ENCODE measurements at places on chromosomes 16 and 17.

GRCh38 chr17:35889818-35890773, 9.9 kb upstream of the CCL5 start:
- peak; percentile 50 for DNase-seq

DNA sequence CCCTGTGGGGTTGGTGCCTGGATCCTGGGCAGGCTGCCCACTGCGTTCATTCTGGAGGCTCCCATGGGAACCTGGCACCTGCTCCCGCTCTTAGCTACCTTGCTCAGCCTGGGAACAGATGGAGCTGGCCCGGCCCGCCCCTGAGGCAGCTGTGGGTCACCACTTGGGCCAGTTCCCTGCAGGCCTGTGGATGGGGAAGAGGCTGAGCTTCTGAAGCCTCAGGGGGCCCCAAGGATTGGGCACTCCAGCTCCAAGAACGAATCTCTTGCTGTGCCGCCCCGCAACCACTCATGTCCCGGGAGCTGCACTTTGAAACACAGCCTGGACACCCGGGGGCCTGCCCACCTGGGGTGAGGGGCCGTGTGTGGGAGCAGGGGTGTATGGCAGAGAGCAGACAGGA, 37.7 kb downstream of the BAHCC1 start:
- DNase-seq = peak; percentile 48

- DNase-seq = no peak
Observed at GRCh38 chr17:49101054-49101534, 31.5 kb upstream of the B4GALNT2 start.

DNA sequence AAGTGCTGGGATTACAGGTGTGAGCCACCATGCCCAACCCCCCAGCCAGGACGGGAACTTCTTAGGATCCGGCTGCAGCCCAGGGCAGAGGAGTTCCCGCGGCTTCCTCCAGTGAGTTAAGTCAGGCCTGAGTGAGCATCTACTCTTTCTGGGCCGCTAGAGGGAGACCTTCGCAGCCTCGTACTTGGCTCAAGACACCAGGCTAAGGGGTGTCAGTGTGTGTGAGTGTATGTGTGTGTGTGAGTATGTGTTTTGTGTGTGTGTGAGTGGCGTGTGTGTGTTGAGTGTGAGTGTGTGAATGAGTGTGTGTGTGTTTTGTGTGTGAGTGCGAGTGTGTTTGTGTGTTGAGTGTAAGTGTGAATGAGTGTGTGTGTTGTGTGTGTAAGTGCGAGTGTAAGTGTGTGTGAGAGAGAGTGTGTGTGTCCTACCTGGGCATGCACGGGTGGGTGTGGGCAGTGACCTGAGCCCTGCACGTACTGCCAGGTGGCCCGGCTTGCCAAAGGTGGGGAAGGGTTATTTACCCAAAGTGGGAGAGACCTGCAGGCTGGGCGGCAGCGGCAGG, 58.5 kb downstream of the TMEM235 start:
- peak; percentile 22 for DNase-seq

DNA sequence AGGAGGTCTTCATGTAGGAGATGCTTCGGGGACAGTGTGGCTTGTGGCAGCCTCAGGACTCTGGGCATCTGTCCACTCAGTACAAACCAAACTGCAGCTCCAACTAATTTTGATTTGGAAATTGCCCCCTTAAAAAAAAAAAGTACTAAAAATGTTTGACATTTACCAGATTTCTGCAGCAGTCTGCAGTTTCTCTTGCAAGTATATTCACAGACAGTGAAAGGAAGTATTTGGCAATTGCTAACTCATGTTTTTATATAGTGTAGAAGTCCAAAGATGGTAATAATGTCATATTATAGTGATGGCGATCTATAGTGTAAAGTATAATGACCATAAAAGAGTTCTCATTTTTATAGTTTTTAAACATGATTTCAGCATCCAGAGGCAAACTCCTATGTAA, 218.6 kb downstream of the PRKCA start:
- DNase-seq = no peak

DNA sequence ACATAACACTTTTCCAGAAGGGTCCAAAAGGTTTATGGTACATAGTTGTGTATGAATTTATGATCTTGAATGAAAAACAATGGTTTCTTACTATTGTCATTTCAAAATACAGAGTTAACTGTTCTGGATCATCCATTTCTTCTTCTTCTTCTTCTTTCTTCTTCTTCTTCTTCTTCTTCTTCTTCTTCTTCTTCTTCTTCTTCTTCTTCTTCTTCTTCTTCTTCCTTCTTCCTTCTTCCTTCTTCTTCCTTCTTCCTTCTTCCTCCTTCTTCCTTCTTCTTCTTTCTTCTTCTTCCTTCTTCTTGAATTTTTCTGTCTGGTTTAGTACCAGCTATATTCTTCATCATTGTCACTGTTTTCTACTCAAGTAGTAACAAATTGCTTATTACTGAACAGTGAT, 47.8 kb downstream of the TNRC6C start:
- no peak for DNase-seq

GRCh38 chr16:76654088-76654820, 377.1 kb downstream of the CNTNAP4 start:
- DNase-seq = no peak

GRCh38 chr16:89334461-89334860, 117.0 kb downstream of the ZNF778 start:
- DNase-seq = no peak

DNA sequence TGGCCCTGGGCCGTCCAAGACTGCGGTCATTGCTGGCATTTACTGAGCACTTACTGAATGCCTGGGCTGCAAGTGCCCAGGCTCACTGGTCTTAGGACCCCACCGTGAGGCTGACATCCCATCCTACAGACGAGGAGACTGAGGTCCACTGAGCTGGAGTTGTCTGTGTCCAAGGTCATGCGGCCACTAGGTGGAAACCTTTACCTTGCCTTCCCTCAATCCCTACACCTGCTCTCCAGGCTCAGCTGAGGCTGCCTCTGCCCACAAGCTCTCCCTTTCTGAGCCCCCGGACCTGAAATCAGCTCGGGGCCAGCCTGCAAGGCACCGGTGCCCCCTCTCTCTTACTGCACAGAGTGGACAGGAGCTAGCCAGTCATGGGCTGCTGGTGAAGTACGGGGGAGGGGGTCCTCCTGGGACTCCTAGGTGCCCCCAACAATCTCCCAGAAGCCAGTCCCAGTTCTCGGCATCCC, 1.5 kb downstream of the CASKIN1 start:
- DNase-seq = peak; percentile 68

GRCh38 chr17:40666331-40666730, 1.4 kb upstream of the KRT222 start:
- no peak for DNase-seq

DNA sequence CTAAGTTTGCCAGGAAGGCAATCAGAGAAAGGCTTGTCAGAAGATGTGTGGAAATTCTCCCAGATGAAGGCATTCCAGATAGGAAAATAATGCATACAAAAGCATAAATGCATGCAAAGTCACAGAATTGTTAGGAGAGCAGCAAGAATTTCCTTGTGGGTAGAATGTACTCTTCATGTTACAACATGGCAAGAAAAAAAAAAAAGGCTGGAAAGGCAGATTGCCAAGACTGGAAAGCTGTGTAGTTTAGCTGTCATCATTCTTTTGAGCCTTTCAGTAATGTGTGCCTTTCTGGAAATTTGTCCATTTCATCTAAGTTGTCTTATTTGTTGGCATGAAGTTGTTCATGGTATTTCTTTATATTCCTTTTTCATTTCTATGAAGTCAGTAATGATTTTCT, 71.0 kb upstream of the EFCAB3 start:
- no peak for DNase-seq

DNA sequence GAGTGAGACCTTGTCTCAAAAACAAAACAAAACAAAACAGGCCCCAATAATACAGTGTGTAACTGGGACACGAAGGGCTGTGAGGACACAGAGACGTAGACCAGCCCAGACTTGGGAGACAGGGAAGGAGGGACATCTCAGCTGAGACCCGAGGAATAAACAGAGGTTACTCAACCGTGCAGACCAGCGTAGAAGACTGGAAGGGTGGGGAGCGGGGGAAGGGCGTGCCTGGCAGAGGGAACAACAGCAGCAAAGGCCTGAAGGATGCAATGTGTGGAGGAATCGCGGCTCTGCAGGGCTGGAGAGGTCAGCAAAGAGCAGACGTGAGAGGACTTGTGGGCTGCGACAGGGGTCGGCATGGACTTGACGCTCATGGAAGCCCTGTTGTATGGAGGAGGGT, 11.6 kb upstream of the CES4A start:
- no peak for DNase-seq

Measured in DMS79 (cell line).